RWPE1 (cell line): ENCODE measurements at places on chromosomes 12 and 14.

GRCh38 chr14:87304404-87304803, 688.6 kb downstream of the GALC start:
- no peak for DNase-seq

DNA sequence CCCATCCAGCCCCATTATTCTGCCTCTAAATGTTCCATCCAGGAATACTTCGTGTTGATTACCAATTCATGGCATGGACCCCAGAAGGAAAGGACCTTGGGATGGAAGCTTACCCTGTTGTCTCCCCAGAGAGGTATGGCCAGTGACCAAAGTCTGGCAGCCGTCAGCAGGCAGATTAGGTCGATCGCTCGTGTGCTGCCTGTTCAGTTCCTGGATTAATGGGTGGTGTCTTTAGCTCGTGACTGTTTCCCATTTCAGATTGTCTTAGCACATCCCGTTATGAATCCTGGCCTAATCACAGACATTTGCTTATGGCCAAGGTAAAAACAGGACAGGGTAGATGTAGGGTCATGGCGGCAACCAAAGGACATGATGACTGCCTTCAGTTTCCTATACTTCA, 122.9 kb upstream of the NTF3 start:
- no peak for DNase-seq

DNA sequence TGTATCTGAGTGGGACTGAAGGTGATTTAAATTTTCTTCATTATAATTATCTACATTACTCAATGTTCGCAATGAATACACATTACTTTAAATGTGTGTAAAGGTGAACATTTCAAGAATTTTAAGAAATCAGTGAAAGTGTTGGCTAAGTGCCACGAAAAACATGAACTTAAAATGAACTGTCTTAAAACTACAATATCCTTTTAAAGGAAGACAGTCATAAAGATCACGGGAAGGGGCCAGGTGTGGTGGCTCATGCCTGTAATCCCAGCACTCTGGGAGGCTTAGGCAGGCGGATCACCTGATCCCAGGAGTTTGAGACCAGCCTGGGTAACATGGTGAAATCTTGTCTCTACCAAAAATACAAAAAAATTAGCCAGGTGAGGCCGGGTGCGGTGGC, 11.2 kb downstream of the MOK start:
- DNase-seq = no peak

GRCh38 chr14:85702997-85703396, 173.1 kb downstream of the FLRT2 start:
- no peak for DNase-seq

GRCh38 chr12:48668996-48669395, 13.0 kb downstream of the KANSL2 start:
- DNase-seq = no peak

GRCh38 chr12:26369588-26369987, 174.2 kb downstream of the SSPN start:
- peak; percentile 20 for DNase-seq

- DNase-seq = peak; percentile 28
Observed at GRCh38 chr14:65478596-65478995, 66.1 kb downstream of the FUT8 start.

- no peak for DNase-seq
Observed at GRCh38 chr14:36281309-36281708, 39.1 kb downstream of the MBIP start.

DNA sequence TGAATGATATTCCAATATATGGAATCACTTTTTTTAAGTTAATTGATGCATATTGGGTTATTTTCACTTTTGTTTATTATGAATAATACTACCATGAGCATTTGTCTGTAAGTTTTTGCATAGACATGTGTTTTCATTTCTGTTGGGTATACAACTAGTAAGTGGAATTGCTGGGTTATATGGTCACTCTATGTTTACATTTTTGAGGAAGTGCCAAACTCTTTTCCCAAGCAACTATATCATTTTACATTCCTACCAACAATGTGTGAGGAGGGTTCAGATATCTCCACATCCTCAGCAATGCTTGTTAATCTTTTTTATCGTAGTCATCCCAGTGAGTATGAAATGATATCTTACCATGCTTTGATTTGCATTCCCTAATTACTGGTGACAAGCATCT, 64.0 kb downstream of the MON2 start:
- DNase-seq = no peak

DNA sequence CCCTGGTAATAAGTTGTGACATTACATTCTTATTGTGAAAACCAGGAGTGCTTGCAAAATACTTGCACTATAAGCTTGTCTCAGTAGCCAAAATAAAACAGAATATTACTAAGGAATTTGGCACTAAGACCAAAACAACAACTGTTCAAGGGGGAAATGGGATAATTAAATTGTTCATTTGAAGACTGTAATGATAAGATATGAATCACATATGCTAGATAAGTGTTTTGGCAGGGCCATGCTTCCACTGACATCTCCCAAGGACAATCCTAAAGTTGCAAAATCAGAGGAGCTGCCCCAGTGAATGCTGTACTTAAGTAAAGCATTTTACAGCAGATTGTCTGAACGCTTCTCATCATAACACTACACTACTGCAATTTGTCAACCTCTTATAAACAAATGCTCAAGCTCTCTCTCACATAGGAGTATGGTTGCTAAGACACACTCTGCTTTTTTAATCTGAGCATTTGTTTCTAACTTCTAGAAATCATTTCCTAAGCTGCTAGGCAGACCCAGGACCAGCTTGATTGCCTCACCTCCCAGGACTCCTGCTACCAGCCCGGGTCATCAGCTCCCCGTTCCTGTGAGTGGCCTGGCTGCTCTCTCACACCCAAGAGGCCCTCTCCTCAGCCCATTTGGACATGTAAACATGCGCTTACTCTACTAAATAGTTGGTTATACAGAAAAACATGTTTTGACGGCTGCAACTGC, 191.5 kb downstream of the PAX9 start:
- no peak for DNase-seq

DNA sequence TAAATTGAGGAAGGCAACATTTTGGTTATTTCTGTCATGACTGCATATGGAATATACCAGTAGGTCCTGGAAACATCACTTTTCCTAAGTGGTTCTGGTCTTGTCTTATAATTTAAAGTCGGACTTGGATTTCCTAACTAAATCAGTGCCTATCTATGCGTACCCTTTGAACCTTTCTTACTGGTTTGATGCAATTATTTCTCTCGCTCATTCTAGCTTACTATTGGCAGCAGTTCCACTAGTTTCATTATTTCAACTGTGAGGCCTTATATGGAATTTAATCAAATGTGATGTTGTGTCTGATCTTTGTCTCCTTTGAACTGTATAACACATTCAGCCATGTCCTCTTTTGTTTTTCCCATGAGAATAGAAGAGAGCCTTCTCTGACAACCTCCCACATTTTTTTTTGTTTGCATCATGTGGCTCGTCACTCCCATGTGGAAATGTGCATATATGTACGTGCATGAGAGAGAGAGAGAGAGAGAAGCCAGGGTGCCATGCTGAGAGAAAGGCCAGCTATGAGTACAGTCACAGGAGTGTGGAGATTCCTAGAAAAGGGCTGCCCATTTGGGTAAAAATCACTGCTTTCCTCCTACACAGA, 48.0 kb downstream of the AKAP6 start:
- no peak for DNase-seq

- peak; percentile 64 for DNase-seq
Observed at GRCh38 chr12:123094349-123095077, 56.4 kb downstream of the PITPNM2 start.

DNA sequence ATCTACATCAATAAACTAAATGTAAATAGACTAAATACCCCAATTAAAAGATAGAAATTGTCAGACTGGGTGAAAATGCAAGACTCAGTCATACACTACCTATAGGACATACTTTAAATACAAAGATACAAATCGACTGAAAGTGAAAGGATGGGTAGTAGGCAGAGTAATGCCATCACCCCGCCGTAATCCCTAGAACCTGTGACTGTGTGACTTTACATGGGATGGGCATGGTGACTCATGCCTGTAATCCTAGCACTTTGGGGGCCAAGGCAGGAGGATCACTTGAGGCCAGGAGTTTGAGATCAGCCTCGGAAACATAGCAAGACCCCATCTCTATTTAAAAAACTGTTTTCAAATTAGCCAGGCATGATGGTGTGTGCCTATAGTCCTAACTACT, 2.6 kb upstream of the EVL start:
- DNase-seq = no peak

DNA sequence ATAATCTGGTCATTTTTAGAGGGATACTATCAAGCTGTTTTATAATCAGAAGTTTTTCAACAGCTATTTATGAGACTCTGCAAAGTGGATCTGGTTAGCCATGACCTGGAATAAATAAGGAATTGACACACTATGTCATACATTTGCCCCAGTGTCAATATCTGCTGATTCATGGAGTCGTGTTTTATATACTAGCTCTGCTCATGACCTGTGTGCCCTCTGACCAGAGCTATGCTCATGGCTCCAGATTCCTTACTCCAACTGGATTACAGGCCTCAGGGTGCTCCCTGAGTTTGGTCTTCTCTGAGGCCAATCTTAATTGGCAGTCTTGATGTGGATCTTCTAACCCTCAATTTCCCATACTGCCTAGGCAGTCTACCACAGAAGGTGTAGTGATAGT, 141.1 kb downstream of the FOXA1 start:
- no peak for DNase-seq

DNA sequence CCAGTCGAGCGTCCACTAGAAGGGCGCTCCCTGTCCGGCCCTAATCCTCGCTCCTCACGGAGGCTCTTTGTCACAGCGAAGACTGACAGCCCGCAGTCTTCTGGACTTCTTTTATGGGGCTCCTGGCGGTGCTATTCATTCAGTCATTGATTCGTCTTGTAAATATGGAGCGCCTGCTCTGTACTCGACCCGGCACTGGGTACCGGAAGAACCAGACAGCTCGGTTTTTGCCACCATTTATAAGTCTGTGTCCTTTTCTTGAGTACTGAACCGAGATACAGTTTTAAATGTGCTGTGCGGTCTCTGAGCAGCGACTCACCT, 570 bp downstream of the DMAC2L start:
- DNase-seq = no peak

GRCh38 chr12:2739832-2740641, 54.7 kb upstream of the FKBP4 start:
- DNase-seq = no peak

DNA sequence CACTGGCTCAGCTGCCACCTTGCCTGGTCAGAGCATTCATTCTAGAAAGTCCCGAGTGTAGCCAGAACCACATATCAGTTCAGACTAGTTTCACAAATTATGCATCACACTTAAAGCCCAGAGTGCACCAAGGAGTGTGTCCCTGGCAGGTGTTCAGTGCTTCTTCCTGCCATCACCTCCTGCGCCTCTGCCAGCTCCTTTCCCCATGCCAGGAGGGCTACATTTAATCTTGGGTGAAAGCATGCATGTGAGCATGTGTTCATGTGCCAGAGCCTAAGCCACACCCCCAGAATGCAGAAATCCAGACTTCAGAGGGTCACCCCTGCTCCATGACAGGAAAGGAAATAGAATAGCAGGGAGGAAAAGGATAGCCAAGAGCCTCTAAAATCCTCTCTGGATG, 381.6 kb downstream of the DPF3 start:
- no peak for DNase-seq

DNA sequence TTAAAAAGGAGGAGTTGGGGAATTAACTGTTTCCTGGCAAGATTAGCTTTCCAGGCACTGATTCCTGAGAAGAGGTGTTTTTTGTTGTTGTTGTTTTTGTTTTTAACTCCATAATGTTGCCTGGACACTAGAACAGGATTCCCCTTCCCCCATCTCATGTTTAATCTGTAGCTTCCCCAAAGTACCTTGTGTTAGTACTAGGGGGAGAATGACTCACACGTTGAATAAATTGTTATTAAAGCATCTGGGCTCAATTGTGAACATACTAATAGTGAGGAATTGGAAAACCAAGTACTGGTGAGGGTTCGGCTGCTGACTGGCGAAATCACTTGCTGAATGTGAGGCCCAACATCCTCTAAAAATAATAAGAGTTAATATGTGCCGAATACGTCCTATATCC, 1.3 kb upstream of the GNG2 start:
- no peak for DNase-seq

- no peak for DNase-seq
Observed at GRCh38 chr12:16421806-16422205, 74.4 kb downstream of the MGST1 start.

DNA sequence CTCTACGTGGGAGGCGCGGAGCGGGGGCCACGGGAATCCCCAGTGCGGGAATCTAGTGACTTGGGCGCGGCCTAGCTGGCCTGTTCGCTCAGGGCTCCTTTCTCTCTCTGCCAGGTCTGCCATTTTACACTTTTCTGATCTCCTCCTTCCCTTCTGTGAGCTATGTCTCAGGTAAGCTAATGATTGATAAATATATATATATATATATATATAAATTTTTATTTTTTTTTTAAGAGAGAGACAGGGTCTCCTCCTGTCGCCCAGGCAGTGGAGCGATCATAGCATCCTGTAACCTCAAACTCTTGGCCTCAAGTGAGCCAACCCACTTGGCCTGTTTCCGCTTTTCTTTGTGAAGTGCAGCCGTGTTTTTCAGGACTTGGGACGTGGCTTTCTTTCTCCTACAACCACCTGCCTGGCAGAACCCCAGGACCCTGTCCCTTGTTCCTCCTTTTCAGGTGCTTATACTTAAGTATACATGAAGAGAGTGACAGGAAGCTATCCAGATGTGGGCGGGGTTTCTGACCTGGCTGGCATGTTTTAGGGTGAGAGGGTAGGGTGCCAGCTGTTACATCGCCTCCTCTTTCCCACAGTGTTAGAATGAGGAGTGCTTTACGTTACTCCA, 547 bp downstream of the ZNF140 start:
- no peak for DNase-seq

DNA sequence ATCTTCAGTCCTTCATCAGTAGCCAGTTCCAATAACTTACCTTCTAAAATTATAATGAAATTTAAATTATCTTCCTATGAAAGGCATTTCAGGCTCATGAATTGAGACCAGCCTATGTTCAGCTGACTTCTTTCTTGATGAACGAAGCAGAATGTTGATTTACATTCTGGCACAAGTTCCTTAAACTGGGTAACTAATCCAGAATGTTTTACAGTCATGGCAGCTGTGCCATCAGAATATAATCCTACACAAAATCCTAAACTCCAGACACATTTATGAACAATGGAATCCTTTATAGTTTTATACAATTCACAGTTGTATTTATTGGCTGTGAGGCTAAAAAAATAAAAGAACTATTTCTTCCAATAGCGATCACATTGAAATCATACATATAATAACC, 97.3 kb upstream of the CPM start:
- DNase-seq = no peak

- DNase-seq = no peak
Observed at GRCh38 chr12:112848338-112848715, 56.8 kb downstream of the RPH3A start.
